ENCODE measurements at places on chromosomes 5 and 9. TPM values are rescaled to one million over a fixed set of nuclear protein-coding genes. Genes with fewer than 3 reads are reported as not detected.

DNA sequence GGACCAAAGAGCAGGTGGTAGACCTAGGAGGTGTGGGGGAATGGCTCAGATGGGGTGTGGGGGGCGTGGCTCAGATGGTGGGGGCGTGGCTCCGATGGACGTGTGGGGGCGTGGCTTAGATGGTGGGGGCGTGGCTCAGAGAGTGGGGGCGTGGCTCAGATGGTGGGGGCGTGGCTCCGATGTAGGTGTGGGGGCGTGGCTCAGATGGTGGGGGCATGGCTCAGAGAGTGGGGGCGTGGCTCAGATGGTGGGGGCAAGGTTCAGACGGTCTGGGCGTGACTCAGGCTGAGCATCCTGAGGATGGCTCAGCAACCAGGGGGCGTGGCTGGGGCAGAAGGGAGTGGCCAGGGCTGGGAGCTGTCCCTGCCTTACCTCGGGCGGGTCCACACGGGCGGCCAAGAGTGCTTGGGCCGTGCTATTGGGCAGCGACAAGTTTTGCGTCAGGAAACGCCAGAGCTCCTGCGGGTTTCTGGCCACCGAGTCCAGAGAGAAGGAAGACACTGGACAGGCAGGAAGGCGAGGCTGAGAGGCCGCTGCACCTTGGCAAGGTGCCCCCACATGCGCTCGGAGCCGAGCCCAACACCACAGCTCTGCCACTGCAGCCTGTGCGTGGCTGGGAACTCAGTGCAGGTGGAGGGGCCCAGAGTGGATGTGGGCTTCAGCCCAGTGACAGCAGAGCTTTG is 5.9 kb downstream of the ABCA2 start:
- DNase-seq = peak; percentile 63

The SOHLH1 gene
- total RNA-seq = not detected

- DNase-seq = no peak
These were observed 3.0 kb downstream of the CMYA5 start for GRCh38 chr5:79692596-79692995.

DNA sequence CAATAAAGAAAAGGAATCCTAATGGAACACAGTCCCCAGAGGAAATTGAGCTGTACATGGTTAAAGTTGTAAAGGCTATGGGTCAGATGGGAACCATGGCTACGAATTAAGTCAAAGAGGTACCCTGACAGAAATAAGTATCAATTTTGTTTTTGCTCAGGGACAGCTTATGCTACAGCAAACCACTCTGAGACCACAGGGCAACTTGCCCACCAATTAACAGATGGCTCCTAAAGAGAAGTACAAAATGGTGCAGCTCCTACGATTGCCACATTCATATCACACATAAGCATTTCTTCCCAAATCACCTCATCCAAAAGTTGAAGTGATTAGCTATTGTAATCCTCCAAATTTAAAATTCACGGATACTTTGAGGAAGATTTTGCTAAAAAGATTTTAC is 83.0 kb downstream of the ELAVL2 start:
- no peak for DNase-seq

DNA sequence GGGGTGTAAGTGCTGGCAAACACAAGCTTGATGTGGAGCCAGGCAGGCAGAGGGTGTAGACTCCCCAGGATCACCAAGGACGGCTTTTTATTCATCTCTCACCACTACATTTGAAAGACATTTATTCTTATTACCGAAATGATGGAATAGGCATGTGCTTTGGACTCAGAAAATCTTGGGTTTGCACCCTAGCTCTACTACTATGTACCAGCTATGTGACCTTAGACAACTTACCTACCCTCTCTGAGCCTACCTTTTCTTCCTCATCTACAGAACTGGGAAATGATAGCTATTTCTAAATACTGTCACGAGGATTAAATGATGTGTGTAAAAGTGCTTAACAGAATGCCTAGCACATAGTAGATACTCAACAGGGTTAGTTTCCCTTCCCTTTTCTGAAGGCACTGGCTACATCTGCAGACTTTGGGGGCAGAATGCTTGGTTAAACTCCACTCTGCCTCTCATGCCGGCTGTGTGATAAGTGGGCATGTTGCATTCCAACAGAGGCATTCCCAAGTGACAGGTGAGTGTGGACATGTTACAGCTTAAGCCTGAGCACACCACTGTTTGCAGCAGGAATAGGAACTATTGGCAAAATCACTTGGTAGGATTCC is 94.8 kb downstream of the SLC1A3 start:
- DNase-seq = no peak

- peak; percentile 60 for DNase-seq
These were observed 62.0 kb upstream of the FST start for GRCh38 chr5:53418409-53418808.

DNA sequence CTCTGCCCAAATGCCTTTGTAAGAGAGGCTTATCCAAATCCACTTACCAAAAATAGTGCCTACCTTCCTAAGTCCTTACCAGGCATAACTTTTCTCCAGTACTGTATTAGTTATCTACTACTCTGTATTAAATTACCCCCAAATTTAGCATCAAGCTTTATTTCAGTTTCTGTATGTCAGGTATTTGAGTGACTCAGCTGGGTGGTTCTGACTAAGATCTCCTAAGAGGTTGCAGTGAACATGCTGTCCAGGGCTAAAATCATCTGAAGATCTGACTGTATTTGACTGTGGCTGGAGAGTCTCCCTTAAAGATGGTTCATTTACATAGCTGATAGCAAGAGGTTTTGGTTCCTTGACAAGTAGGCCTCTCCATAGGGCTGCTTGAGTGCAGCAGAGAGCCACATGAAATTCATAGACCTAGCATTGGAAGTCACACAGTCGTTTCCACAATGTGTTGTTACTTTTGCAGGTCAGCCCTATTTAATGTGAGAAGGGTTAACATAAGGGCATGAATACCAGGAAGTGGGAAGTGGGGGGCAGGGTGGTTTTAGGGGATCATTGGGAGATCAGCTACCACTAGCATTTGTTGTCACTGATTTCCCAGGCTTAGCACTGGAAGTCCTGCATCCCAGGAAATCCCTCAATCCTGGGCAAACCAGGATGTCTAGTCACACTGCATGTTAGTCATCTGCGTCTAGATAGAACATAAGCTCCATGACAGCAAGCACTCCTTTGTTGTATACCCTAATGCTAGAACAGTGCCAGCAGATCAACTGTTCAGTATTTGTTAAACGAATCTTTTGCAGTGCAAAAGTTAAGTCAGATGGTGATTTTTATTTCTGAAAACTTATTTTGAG is 2.0 kb upstream of the ZNF622 start:
- DNase-seq = peak; percentile 29

DNA sequence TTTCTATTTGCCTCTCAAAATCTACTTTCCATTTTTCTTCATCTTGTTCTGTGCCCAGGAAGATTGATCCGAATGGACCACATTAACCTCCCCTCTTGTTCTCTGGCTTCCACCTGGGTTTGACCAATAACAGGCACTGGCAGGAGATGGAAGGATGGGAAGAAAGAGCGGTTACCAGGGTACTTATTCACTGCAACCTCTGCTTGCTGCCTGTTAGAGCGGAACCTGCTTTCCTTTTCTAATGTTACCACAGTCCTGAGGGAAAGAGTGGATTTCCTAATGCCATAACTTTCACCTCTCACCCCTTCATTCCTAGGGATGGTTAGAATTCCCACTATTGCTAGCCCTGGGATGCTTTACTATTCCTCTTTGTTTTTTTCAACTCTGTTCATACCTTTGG is 262.1 kb downstream of the RFX3 start:
- DNase-seq = no peak

The ARID3C gene
- total RNA-seq = not detected

GRCh38 chr5:26610577-26610976 is 427.8 kb downstream of the CDH9 start:
- DNase-seq = no peak

- DNase-seq = no peak
These were observed 419.6 kb downstream of the GADD45G start for GRCh38 chr9:90024409-90024808.

- no peak for DNase-seq
These were observed 186.3 kb downstream of the ZNF462 start for GRCh38 chr9:107049046-107049802.

- DNase-seq = no peak
These were observed 5.4 kb upstream of the FOXE1 start for GRCh38 chr9:97847474-97848214.

DNA sequence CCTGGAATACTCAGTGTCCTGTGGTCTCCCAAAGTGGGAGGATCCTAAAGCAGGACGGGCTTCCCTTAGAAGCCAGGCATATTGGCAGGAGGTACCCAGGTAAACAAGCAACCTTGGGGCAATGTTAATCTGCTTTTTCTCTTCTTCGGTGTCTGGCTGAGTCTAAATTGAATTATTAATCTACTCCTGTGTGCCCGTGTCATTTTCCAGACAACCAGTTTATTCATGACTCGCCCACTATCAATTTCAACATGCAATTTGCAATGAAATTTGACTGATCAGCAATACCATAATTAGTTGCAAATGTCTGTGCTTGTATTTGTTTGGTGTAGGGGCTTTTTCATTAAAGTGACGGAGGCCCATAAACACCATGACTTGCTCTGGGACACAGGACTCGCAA is 32.9 kb upstream of the JADE2 start:
- DNase-seq = no peak

DNA sequence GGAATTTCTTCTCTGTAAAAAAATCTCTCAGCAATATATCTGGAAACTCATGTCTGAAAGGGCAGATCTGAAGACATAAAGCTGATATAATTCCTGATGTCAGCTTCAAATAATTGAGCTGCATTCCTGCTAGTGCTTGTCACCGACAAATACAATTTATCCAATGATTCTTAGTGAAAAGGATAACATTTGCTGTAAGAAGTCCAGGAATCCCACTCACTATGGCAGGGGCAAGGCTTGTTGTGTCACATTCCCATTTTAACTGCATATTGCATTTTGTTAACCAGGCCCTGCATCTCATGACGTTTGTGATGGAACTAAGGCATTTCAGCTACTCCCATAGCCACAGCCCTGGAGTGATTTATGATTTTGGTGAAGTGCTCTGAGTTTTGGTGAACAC is 160.1 kb upstream of the DAB2 start:
- peak; percentile 15 for DNase-seq

Measured in SJSA1 (cell line).